ENCODE measurements at places on chromosomes 1 and 21. TPM values are rescaled to one million over a fixed set of nuclear protein-coding genes. Genes with fewer than 3 reads are reported as not detected.

DNA sequence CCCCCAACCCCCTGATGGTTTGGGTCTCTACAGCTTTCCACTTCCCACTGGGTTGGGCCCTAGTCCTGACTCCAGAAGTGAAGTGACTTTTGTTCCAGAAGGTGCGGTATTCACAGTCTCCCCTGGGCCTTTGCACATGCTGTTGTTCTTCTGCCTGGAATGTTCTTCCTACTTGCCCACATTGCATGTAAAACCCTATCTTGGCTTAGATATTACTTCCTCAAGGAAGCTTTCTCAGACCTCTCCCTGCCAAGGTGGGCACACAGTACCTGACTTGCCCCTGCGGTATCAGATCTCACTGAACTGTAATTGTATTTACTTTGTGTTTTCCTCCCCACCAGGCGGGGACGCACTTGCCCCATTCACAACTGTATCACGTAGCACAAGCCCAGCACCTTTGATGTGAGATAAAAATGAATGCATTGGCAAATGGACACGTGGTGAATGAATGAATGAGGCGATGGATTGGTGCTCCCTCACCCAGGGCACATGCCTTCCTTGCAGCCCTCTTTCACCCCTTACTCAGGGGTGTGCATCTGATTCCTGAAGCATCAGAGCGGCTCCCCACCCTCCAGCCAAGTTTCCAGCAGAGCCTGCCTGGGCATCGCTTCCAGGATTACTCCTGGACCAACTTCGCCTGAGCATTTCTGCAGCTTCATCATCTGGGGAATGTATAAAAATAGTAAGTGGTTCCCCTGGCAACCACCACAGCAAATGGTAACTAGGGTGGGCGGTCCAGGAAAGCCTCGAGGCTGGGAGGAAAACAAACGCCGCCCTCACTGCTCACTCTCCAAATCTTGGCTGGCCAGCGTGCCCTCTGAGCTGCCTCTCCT, 19.8 kb downstream of the NENF start:
- DNase-seq, result no peak

DNA sequence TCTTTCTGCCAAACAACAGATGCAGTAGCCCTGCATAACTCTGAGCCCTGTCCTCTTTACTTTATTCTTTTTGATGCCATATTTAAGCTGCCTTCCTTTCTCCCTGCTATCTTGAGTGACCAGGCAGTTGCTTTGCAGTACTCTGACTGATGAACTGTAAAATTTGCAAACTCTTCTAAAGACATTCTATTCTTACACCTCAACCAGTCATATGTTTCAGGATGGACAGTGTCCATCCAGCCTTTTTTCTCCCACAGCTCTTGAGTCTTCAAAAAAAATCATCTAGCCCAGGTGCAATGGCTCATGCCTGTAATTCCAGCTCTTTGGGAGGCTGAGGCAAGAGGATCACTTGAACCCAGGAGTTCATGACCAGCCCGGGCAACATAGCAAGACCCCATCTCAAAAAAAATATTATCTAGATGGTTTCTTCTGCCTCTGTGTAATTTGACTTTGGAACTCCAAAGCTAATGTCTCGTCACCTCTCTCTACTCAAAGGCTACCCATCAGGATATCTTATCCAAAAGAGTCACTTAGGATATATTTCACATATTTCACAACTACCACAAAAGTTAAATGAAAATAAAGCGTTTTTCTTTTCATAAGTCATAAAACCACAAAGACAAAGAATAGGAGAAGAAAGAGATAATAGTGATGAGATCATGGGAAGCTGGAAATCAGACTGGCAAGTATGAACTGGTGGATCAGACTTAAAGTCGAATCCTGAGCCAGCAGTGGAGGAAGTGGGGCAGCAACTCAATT, 54.6 kb upstream of the IPO9 start:
- no peak for DNase-seq

GRCh38 chr1:65881067-65881594, 88.4 kb downstream of the PDE4B start:
- no peak for DNase-seq

The AMY1C gene
- not detected for total RNA-seq
